ENCODE measurements at places on chromosomes 6 and 20. TPM values are rescaled to one million over a fixed set of nuclear protein-coding genes. Genes with fewer than 3 reads are reported as not detected.

Gene TRAPPC3L
- total RNA-seq = not detected

Gene C6orf15
- total RNA-seq = not detected

Gene PPDPF
- total RNA-seq = 141 TPM

Gene UTRN
- total RNA-seq = 86.8 TPM

All from GM23338 (cell line).